Tibial artery (tissue), 4 donors: ENCODE measurements at places on chromosomes 12 and 14.
A peak's percentile ranks its signal among the peaks of the same experiment; 100 is the strongest.

GRCh38 chr14:38593476-38593875 is 337.6 kb upstream of the CLEC14A start:
- DNase-seq, result no peak

- DNase-seq, result no peak
Observed at GRCh38 chr14:31705731-31706130, 144.5 kb downstream of the NUBPL start.

DNA sequence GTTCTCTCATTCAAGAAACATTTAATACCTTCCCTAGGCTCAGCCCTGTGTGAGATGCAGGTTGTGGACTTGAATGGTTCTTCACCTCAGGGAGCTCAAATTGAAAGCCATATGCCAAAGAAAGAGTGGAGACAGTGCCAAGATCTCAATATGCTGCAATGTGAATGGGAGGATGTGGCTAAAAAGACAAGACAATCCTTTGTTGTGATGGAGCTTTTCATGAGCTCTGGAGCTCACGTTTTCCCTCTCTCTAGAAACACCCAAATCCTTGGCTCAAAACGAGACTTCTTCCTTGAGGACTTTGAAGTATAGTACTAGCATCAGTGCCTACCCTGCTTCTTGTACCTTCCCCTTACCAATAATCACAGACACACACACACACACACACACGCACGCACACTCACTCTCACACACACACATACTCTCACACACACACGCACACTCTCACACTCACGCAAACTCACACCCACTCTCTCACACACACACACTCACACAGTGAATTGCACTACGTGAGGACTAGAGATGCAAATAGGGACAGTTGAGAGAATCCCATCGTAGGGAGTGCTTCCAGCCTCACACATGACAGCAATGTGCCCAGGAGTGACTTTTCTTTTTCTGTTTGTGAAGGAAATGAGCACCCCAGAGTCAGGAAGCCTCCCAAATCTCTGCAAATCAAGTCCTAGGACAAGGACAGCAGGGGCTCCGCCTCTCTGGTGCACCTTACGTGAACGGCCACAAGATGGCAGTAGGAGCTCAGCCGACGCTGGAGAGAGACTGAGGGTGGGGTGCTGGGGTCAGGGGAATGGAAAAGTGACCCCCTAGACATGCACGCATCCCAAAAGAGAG is 231.4 kb downstream of the PCNX1 start:
- DNase-seq, result no peak

- DNase-seq, result no peak
Observed at GRCh38 chr12:5187136-5187535, 143.5 kb downstream of the KCNA5 start.

- no peak for DNase-seq
Observed at GRCh38 chr14:87255058-87255457, 737.9 kb downstream of the GALC start.

DNA sequence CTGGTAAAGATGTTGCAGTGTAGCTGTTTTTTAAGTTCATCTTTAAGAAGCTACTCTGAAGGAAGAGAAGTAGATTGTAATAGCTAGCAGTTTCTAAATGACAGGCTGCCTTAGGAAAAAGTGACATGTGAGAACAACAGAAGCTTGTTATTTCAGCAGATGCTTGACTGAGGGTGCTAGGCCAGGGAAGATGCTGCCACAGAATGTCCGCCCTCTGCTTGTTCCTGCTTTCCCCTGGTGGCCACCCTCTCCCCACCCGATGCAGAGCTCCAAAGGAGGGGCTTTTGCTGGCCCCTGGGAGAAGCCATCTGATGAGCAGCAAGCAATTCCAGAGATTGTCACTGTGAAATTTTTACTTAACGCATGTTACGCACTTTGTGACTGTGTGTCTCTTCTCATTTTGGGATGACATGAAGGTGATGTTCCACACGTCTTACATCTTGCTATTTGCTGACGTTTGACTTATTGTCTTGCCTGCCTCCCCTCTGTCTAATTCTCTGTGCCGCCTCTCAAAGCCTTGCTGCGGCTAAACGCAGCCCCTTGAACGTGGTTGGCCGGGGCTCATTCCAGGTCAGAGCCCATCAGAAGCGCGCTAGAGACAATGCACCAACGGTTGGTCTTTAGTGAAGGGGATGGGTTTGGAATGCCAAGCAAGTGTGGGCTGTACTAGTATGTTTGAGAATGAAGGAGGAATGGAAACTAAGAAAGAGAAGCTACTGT is 44.8 kb downstream of the WDR20 start:
- DNase-seq, result no peak

DNA sequence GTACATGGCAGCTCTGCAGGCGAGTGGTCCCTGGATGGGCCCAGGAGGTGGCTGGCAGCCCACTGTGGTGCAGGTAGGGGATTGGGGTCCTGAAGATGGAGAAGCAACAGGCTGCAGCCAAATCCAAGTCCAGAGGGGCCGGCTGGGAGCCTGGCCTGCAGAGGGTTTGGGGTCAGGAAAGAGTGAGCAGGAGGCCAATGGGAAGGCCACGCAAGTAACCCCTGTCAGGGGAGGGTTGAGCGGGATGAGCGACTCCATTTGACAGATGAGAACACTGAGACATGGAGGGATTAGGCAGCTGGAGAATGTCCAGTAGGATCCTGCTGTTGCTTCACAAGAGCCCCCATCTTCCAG is 136.0 kb downstream of the BCL11B start:
- peak; percentile 7 for DNase-seq

- no peak for DNase-seq
Observed at GRCh38 chr12:68602720-68603119, 8.0 kb upstream of the RAP1B start.

DNA sequence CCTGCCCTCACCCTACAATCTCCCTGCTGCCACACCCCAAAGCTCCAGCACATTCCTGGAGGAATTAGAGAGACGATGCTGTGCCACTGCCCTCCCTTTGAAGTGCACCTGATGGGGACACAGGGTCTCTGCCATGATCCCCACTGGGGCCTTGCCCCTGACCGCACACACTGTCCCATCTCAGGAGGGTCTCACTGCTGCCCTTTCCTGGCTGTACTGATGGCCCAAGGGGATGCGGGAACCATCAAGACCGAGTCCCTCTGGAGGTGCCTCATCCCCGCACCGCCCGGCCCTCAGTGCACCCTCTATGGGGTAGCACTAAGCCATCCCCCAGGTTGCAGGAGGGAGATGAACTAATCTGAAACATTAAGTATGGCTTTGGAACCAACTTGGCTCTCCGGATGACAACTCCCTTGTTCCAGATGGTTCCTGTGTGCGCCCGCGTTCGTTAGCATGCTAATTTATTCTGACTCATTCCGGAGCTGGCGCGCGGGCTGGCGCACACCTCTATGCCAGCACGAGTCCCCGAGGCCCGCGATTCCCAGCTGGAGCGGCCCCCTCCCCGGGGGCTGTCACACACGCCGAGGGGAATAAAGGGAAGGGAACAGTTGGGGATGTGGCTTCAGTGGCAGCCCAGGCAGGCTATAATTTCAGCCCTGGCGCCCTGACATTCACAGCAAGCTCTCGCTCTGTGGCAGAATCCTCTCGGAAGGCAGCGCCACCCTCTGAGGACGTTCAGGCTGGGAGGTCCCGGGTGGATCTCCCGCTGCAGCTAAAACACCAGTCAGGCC is 34.2 kb upstream of the C14orf180 start:
- no peak for DNase-seq

- DNase-seq, result no peak
Observed at GRCh38 chr12:113044516-113044915, 12.0 kb upstream of the DTX1 start.

- DNase-seq, result no peak
Observed at GRCh38 chr14:77543240-77543551, 44.6 kb upstream of the ISM2 start.

DNA sequence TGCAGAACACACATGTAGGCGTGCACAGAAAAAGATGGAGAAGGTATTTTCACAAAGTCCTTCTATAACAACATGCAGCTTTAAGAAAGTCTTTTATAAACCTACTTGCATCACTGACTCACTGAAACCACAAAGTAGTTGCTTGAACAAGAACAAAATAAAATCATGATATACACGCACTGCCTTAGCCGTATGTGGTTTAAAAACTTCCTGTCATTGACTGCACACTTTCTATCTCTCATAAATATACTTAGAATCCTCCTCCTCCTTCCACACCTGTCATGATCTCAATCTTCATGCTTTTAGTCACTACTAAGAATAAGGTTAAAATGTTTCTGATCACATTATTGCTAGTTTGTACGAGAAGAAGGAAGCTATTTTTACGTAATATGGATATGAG is 31.8 kb upstream of the RAD51AP1 start:
- DNase-seq, result no peak

DNA sequence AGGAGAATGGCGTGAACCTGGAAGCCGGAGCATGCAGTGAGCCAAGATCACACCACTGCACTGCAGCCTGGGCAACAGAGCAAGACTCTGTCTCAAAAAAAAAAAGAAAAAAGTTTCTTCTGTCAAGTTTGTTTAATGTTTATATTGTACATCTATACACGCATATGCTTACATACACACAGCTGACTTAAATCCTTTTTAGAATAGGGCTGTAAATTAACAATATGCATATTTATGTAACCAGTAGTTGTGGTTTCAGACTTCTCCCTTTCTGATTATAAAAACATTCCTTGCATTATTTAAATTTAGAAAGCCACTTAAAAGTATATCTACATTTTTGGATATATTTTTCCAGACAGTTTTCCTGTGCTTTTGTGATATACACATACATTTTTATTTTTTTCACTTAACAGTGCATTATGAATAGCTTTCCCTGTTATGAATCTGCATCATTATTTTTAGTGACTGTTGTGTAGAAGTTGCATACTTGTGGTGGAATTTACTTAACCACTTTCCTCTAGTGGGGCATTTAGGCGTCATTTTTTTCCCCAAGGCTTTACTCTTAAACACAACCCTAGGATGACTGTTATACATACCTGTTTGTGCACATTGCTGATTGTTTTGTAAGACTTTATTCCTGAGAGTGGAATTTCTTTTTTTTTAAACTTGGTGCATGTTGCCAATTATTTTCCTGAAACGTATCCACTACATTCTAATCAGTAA is 29.4 kb downstream of the POLR3B start:
- DNase-seq, result no peak

DNA sequence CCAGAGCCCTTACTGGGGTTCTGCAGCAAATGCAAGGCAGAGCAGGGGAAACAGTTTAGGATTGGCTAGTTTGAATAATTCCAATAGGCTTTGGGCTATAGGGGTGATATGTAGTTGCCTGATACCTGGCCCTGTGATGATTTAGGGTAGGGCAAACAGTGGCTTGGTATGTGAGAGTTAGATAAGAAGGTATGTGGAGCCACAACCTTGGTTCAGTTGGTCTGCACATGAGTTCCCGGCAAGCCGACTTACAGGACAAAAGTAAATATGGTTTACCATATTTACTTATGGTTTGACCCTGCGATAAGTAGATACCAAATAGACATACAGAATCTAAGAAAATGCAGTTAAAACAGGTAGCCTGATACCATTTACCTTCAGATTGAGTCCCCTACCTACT is 8.3 kb upstream of the CAPRIN2 start:
- DNase-seq, result no peak
